WTC11 (cell line): ENCODE measurements at places on chromosomes 11 and 22.

GRCh38 chr11:116925050-116925449 lies 87.6 kb upstream of the APOA1 start:
- DNase-seq: no peak
- H3K4me1 ChIP-seq: peaks cover 11% of the 10 kb centered on the region
- peak overlapping the region; percentile 60 for H3K27ac ChIP-seq
- no peak overlapping the region for H3K4me3 ChIP-seq

DNA sequence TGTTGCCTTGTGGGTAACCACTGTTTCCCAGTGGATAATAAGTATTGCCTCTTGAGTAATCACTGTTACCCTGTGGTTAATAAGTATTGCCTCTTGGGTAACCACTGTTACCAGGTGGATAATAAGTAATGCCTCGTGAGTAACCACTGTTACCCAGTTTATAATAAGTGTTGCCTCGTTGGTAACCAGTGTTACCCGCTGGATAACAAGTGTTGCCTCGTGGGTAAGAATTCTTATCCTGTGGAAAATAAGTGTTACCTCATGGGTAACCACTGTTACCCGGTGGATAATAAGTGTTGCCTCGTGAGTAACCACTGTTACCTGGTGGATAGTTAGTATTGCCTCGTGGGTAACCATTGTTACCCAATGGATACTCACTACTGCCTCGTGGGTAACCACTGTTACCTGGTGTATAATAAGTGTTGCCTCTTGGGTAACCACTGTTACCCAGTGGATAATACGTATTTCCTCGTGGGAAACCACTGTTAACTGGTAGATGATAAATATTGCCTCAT lies 24.1 kb upstream of the NXPE4 start:
- H3K27ac ChIP-seq: no peak overlapping the region
- no peak overlapping the region for H3K4me3 ChIP-seq
- DNase-seq: no peak

GRCh38 chr22:23751441-23751996 lies 607 bp upstream of the ZNF70 start:
- no peaks in the 10 kb centered on the region for H3K36me3 ChIP-seq
- no peaks in the 10 kb centered on the region for H3K27me3 ChIP-seq
- H3K4me1 ChIP-seq: peaks cover 23% of the 10 kb centered on the region
- peak overlapping the region; percentile 84 for H3K27ac ChIP-seq
- peak; percentile 51 for DNase-seq

- DNase-seq: peak; percentile 95
- H3K4me1 ChIP-seq: peaks cover 2% of the 10 kb centered on the region; the same call in 1 of the 2 replicates
- no peak overlapping the region for H3K4me3 ChIP-seq
- H3K27me3 ChIP-seq: no peaks in the 10 kb centered on the region; the same call in 1 of the 2 replicates
These were observed 17.8 kb upstream of the WNT7B start for GRCh38 chr22:45994491-45995404.

- no peak overlapping the region for H3K27ac ChIP-seq
- peaks cover 3% of the 10 kb centered on the region; the same call in 1 of the 2 replicates for H3K27me3 ChIP-seq
- DNase-seq: no peak
- H3K36me3 ChIP-seq: peaks cover 7% of the 10 kb centered on the region
These were observed 205.1 kb upstream of the CADM1 start for GRCh38 chr11:115709297-115709696.

GRCh38 chr11:78187366-78188285 lies 800 bp downstream of the KCTD21 start:
- H3K36me3 ChIP-seq: no peaks in the 10 kb centered on the region; the same call in 1 of the 2 replicates
- no peaks in the 10 kb centered on the region; the same call in 1 of the 2 replicates for H3K27me3 ChIP-seq
- peaks cover 23% of the 10 kb centered on the region for H3K4me1 ChIP-seq
- H3K4me3 ChIP-seq: peak overlapping the region; percentile 91

DNA sequence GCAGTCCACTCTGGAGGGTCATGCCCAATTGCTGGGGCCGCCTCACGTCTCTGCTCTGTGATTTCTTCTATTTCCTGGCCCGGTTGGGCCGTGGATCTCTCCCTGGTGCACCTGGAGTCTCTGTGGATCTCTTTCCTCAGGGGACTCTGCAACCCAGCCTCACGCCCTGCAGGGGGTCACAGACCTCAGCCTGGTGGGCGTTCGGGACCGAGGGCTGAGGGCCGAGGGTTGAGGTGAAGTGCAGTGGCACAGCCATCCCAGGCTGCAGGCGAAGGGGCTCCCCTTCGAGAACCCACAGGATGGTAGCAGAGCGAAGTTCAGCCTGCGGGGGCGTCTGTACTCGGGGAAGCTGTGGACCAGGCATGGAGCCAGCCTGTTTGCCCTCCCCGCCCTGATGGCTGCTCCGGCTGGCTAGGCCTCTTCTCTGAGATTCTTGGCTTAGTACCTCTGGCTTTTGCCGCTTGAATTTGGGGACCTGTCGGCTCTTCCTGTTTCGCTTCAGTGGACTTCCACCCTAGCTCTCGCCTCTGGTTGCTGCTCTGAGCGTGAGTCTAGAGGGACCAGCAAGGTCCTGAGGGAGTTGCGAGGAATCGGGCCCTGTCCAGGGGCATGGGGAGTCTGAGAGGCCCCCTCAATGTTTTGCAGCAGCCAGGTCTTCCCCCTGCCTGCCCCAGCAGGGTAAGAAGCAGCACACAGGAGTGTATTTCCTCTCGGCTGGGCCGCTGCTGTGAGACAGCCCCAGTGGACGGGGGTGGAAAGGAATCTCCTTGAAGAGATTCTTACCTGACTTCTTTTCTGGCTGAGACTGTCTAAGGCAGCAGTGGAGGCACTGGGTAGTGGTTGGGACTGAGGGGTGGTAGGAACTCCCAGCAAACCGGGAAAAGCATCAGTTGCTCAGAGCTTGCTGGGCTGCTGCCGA lies 140.8 kb downstream of the TBC1D22A start:
- no peaks in the 10 kb centered on the region for H3K36me3 ChIP-seq
- DNase-seq: peak; percentile 58
- peaks cover 21% of the 10 kb centered on the region for H3K4me1 ChIP-seq
- H3K27me3 ChIP-seq: no peaks in the 10 kb centered on the region

- DNase-seq: peak; percentile 43
- H3K4me1 ChIP-seq: no peaks in the 10 kb centered on the region
- H3K27me3 ChIP-seq: no peaks in the 10 kb centered on the region
- H3K27ac ChIP-seq: no peak overlapping the region
- H3K4me3 ChIP-seq: no peak overlapping the region
These were observed 25.0 kb upstream of the TMPRSS5 start for GRCh38 chr11:113730887-113731726.

- no peaks in the 10 kb centered on the region for H3K4me1 ChIP-seq
- H3K4me3 ChIP-seq: no peak overlapping the region
- DNase-seq: no peak
- no peak overlapping the region for H3K27ac ChIP-seq
These were observed 14.5 kb downstream of the MYEOV start for GRCh38 chr11:69308491-69308911.

- no peak overlapping the region for H3K27ac ChIP-seq
- no peak for DNase-seq
- H3K36me3 ChIP-seq: peaks cover 4% of the 10 kb centered on the region; the same call in 1 of the 2 replicates
These were observed 613 bp upstream of the MCHR1 start for GRCh38 chr22:40678493-40679248.

DNA sequence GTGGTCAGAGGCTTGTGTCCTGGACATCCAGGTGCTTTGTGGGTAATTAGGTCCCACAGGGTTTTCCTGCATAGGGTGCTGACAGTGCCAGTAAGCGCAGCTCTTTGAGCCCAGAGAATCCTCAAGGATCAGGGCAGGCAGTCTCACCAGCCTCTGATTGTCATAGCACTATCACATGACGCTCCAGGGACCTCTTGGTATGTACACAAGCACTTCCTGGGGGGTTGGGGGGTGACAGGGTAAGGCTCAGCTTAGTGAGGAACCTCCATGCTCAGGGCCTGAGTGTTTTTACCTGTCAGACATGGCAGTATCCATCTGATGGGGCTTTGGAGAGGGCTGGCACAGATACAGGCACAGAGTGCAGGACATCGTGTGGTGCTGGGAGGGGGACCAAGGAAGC lies 27.9 kb upstream of the SUSD2 start:
- H3K36me3 ChIP-seq: 0 out of 2 replicates have a peak, but pooled peaks cover 3% of the 10 kb centered on the region
- H3K4me1 ChIP-seq: peaks cover 21% of the 10 kb centered on the region
- H3K4me3 ChIP-seq: no peak overlapping the region
- DNase-seq: no peak

DNA sequence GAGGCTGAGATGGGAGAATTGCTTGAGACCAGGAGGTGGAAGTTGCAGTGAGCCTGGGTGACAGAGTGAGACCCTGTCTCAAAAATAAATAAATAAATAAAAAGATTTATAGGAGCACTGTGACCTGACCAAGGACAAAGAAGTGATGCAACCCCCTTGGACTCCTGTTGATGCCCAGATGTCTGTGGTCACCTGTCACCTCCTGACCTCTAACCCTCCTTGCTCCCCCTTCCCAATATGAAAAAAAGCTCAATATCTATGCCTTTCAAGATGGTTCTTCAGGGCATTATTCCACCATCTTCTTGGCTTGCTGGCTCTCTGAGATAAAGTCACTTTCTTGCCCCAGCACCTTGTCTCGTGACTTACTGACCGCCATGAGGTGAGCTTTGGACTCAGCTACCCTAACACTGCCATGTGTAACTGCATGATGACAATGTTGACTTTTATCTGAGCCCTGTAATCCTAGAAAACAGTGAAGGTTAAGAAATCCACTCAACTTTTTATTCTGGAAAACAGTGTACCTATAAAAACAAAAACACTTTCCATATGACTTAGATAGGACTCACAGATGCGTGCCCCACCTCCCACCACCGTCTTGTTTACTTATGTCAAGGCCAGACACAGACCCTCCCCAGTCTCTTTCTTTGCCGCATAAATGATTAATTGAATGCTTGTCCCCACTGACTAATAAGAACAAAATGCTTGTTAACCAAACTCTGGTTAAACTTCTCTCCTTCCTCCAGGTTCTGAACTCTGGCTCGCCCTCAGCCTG lies 360.5 kb downstream of the BUD13 start:
- DNase-seq: no peak
- H3K36me3 ChIP-seq: no peaks in the 10 kb centered on the region
- H3K4me1 ChIP-seq: peaks cover 37% of the 10 kb centered on the region
- no peak overlapping the region for H3K4me3 ChIP-seq
- H3K27me3 ChIP-seq: no peaks in the 10 kb centered on the region
- H3K27ac ChIP-seq: no peak overlapping the region

GRCh38 chr11:9385327-9385899 lies 961 bp downstream of the IPO7 start:
- H3K4me1 ChIP-seq: peaks cover 35% of the 10 kb centered on the region
- H3K4me3 ChIP-seq: peak overlapping the region; percentile 91
- no peaks in the 10 kb centered on the region for H3K27me3 ChIP-seq
- no peak for DNase-seq
- peak overlapping the region; percentile 84 for H3K27ac ChIP-seq
